ENCODE measurements at places on chromosomes 16 and 17.
A peak's percentile ranks its signal among the peaks of the same experiment; 100 is the strongest.

- no peak for DNase-seq
Observed at GRCh38 chr16:71867939-71868338, 16.0 kb downstream of the ZNF821 start.

DNA sequence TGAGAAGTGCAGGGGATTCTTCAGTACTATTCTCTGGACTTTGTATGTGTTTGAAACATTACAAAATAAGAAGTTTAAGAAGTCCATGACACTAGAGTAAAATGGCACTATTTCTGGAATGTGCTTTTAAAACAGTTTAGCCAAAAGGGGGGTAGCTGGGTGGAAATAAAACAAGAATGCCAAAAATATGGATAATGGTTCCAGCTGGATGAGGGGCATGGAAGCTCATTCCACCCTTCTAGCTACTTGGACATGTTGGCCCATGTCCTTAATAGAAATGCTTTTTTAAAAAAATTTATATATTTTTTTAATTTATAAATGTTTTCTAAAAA is 13.1 kb downstream of the ZC3H7A start:
- no peak for DNase-seq

DNA sequence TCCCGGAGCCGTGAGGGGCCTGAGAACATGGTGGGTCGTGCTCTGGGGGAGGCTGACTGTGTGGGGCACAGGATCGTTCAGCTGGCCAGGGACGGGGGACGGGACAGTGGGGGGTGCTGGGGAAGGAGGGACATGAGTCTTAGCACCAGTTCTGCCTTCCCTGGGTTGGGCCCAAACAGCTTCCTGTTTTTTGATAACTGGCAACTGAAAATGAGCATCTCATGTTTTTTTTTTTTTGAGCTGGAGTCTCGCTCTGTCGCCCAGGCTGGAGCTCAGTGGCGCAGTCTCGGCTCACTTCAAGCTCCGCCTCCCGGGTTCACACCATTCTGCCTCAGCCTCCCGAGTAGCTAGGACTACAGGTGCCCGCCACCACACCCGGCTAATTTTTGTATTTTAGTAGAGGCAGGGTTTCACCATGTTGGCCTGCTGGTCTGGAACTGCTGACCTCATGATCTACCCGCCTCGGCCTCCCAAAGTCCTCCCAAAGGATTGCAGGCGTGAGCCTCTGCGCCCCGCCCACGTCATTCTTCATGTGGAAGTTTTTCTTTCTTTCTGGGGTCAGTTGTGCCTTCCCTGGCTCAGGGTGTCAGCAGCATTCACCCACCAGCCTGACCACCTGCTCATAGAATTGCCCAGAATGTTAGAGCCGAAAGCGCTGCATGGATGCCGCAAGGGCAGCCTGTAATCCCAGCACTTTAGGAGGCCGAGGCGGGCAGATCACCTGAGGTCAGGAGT is 6.4 kb downstream of the ASPSCR1 start:
- DNase-seq = no peak

DNA sequence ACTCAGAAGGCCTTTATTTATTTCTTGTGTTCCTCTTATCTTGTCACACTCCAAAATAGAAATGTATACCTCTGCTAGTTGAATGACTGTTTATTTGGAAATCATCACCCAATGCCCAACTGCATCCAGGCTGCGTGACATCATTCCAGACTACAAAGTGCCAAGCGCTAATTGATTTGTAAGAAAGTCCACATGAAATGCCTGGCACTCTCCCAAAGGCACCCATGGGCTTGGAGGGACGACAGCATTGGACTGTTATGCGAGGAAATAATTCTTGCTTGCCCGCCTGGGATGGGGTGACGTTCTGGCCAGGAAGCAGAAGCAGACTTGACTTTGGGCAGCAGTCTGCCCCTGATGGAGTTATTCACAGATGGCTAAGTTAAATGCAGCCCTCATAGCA is 165.9 kb downstream of the CDH13 start:
- no peak for DNase-seq

DNA sequence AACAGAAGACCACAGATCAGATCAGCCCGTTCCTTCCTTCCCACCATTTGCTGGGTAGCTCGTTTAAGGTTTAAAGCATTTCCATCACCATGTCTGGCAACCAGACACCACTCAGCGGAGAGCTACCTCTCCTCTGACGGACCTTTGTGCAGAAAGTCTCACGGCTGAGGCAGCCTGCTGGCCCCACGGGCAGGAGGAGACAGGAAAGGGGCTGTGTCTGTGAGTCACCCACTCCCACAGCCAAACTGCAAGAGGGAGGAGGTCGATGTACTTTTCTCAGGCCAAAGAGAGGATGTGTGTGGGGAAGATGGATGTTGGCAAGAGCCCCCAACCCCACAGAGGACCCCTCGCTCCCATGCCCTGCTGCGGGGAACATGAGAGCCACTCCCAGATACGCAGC is 92.1 kb downstream of the ZNF423 start:
- peak; percentile 51 for DNase-seq

DNA sequence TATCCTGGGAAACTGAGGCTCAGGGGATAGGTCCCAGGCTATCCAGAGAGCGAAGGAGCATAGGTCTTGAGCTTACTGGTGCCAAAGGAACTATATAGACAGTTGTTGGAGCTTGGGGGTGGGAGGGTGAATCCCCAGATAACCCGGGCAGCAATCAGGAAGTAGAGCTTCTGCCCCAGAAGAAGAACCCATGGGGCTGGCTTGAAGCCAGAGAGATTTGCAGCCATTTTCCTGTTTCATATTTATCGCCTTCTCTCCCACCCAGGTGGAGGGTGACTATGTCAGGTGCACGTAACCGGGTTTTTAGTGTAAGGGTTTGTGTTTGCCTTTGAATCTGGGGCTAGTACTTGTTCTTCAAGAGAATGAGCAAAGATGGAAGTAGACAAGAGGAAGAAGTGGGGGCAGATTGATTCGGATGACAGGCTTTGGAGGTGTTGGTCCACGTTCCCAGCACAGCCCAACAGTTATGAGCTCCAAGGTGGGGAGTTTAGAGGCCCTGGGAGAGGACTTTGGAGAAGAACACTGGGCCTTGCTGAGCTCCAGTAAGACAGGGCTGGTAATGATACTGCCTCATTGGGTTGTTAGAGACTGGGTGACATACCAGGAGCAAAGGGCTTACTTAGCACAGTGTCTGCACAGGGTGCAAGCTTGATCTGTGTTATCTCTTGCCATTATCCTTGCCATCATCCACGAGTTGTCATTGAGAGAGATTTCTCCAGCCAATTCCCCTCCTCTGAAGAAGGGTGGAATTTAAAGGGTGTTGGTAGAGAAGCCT is 145.6 kb downstream of the CCDC182 start:
- no peak for DNase-seq

GRCh38 chr16:20388854-20389253 is 15.7 kb downstream of the PDILT start:
- no peak for DNase-seq

- peak; percentile 96 for DNase-seq
Observed at GRCh38 chr17:71976011-71976649, 144.7 kb upstream of the SOX9 start.

DNA sequence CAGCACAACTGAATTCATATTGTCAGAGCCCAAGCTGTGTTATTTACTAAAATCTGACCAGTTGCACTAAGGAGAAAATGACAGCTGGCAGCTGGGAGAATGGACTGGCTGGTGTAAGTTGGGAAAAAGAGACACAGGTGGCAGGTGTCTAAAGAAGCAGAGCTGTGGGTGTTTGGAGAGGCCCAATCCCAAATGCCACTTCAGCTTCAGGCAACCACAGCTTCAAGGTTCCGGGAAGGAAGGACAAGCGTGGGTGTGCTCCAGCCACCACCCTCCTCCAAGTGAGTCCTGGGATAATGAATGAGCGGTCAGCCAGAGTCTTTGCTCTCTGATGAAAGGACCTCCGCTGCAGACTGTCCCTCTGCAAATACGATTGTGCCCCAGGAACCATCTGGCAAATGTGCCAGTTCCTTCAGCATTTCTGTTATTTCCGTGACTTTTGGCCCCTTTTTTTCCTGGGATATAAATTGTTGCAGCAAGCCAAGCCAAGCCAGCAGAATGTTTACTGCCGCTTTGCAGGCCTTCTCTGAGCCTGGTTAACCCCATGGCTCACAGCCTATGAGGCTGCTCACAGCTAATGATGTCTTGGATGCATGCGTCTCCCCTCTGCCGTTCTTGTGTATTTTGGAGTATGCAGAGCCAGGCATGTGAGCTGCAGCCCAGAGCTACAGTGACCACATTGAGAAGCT is 9.5 kb upstream of the RHBDL3 start:
- peak; percentile 34 for DNase-seq

DNA sequence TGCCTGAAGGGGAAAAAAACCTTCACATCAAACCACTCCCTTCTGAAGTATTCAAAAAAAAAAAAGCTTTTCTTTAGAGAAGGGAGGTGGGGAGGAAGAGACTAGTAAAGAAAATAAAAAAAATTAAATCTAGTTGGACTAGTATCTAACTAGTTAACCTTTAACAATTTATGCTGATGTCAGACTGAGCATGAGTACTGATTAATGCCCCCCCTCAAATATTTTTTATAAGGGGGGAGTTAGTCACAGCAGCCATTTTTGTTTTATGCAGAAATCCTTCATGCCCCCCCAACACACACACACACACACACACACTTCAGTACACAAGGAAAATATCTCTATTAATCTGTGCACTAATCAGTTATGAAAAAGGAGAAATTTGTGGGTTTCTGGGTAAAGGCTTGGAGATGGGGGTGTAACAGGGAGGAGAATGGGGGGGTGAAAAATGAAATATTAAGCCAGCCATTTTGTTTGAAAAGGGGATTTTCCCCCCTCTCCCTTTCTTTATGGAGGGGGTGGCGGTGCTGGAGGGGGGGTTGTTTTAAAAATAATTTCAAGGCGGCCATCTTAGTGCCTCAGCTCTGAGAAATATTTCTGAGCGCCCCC is 4.7 kb upstream of the CHD3 start:
- peak; percentile 45 for DNase-seq

DNA sequence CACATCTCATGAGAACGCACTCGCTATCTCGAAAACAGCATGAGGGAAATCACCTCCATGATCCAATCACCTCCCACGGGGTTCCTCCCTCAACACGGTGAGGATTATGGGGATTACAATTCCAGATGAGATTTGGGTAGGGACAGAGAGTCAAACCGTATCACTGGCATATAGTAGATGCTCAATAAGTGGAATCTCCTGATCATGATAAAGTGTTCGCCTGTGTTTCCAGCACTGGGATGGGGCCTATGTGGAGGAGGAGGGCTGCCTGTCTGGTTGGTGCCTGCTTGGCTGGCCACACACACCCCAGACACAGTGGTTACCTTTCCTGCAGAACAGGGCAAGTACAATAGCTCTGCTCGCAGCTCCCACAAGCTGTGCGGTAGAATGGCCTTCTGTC is 6.1 kb upstream of the MGAT5B start:
- no peak for DNase-seq

GRCh38 chr17:65099941-65100315 is 37.2 kb upstream of the RGS9 start:
- peak; percentile 80 for DNase-seq
